ENCODE measurements at places on chromosomes 7 and 10. TPM values are rescaled to one million over a fixed set of nuclear protein-coding genes. Genes with fewer than 3 reads are reported as not detected.

OLAH gene
- not detected for polyA plus RNA-seq

APBB1IP gene
- 45.4 TPM for polyA plus RNA-seq

NRCAM gene
- polyA plus RNA-seq, result not detected

HHEX gene
- polyA plus RNA-seq, result 51.2 TPM

COL1A2 gene
- not detected for polyA plus RNA-seq

DNA sequence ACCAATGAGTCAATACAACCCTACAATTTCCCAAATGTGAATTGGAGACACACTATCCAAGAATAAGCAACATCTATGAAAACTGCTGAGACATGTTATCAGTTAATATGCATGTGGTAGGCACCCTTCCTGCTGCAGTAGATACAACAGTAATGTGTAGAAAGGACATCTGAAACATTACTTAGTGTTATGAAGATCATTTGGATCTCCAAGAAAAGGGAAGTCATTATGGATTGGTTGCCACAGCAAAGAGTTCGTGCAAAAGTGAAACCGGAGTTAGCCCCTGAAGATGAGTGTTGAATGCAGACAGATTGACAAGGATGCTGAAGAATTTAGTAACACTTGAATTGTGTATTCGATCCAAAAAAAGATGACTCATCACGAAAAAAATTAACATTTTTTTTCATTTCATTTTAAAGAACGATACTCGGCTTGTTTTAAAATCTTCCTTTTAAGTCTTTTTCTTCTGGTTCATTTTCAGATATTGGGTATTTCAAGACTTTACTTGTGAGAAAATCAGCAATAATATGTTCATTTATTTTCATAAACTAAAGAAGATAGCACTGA, 322.4 kb upstream of the KLF6 start:
- no peak overlapping the region for H3K27ac ChIP-seq
- H3K36me3 ChIP-seq, result no peaks in the 10 kb centered on the region
- no peaks in the 10 kb centered on the region for H3K4me1 ChIP-seq
- no peaks in the 10 kb centered on the region for H3K27me3 ChIP-seq
- peak; percentile 54 for DNase-seq

GRCh38 chr7:152989889-152990380, 230.4 kb downstream of the ACTR3B start:
- H3K36me3 ChIP-seq, result no peaks in the 10 kb centered on the region
- H3K4me1 ChIP-seq, result no peaks in the 10 kb centered on the region
- H3K27me3 ChIP-seq, result no peaks in the 10 kb centered on the region
- DNase-seq, result no peak
- H3K27ac ChIP-seq, result no peak overlapping the region
- no peak overlapping the region for H3K4me3 ChIP-seq

GRCh38 chr7:50185208-50185607, 92.2 kb upstream of the ZPBP start:
- no peaks in the 10 kb centered on the region for H3K27me3 ChIP-seq
- DNase-seq, result peak; percentile 56
- H3K4me3 ChIP-seq, result no peak overlapping the region
- H3K36me3 ChIP-seq, result no peaks in the 10 kb centered on the region

DNA sequence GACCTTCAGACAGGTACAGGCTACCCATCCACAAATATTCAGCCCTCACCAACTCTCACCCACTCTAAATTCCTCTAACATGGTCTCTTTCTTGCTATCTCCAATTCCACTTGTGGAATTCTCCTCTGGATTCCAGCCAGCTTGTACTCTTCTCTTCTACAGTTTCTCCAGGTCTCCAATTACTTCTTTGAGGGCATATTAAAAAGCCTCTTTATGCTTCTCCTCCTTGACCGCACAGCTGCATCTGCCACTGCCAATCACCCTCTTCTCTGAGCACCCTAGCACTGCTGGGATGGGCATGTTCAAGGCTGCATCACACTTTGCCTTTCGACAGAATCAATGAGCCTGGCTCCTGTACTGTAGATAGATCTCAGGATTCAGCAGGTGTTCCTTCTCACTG, 101.5 kb upstream of the ANKRD1 start:
- H3K36me3 ChIP-seq, result no peaks in the 10 kb centered on the region
- H3K27me3 ChIP-seq, result peaks cover 2% of the 10 kb centered on the region
- H3K4me3 ChIP-seq, result no peak overlapping the region
- no peak for DNase-seq
- no peak overlapping the region for H3K27ac ChIP-seq

GRCh38 chr7:36670585-36671431, 53.5 kb downstream of the AOAH start:
- H3K36me3 ChIP-seq, result peaks cover 98% of the 10 kb centered on the region
- no peak overlapping the region for H3K4me3 ChIP-seq
- DNase-seq, result peak; percentile 39
- no peak overlapping the region for H3K27ac ChIP-seq
- no peaks in the 10 kb centered on the region for H3K4me1 ChIP-seq
- H3K27me3 ChIP-seq, result no peaks in the 10 kb centered on the region

- peak; percentile 82 for DNase-seq
- H3K4me3 ChIP-seq, result peak within 1 kb of the TSS; percentile 83
- no peaks in the 10 kb centered on the region for H3K36me3 ChIP-seq
- peak within 1 kb of the TSS; percentile 36 for H3K27ac ChIP-seq
These were observed at the start of gene SNX8 for GRCh38 chr7:2314209-2314955. Gene SNX8 (minus strand): TSS chr7:2314441. CDS start chr7:2314421, 20 bp downstream.

DNA sequence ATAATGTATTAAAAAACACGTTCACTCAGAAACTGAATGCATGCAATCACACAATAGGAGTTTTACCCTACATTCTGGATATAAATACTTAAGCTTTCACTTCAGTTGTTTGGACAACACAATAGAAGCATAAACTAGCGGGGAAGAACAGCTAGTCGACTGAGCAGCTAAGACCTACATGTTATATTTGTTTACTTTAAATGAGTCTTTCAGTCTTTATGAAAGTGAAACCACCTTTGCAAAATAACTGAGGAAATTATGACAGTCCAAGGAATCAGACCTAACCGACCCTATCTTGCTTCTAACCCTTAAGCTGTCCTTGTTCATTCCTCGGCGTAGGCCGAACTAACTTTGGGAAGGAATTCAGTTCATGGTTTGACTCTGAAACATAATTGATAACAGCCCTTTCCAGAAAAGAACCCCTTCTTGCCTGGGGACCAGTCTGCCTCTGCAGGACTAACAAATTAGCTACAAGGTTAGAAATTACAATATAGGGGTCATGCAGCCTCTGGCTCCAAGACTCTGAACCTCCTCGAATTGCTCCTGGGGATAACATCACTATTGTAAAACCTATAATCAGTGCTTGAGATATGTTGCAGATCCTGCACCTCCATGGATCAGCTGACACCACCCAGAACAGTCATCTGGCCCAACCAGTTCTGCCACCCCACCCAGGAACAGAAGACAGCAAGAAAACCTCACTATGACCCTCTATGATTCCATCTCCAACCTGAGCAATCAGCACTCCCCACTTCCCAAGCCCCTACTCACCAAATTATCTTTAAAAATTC, 185.1 kb upstream of the KLF6 start:
- H3K4me1 ChIP-seq, result no peaks in the 10 kb centered on the region
- no peak overlapping the region for H3K4me3 ChIP-seq
- no peaks in the 10 kb centered on the region for H3K27me3 ChIP-seq

- no peaks in the 10 kb centered on the region for H3K36me3 ChIP-seq
- no peaks in the 10 kb centered on the region for H3K27me3 ChIP-seq
- peaks cover 3% of the 10 kb centered on the region for H3K4me1 ChIP-seq
- H3K4me3 ChIP-seq, result no peak overlapping the region
- no peak overlapping the region for H3K27ac ChIP-seq
These were observed 112.1 kb downstream of the LMBR1 start for GRCh38 chr7:156780724-156781455.

DNA sequence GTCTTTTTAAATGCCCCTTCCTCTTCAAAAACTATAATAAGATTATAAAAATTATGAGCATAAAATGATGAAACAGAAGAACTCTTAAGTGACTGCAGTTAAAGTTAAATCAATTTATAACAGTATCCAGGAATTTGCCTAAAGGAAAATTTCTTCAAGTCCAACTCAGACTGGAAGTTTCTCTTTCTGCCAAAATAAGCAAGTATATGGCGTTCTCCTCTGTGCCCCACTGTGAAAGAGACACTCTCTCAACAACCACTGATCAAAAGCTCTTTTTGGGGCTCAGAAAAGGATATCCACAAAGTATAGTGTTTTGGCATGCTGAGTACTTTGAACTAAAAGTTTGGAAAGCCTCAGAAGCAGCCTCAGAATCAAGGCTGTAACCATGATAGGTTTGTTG, 139.9 kb downstream of the SKIDA1 start:
- no peak overlapping the region for H3K4me3 ChIP-seq
- H3K4me1 ChIP-seq, result no peaks in the 10 kb centered on the region
- no peaks in the 10 kb centered on the region for H3K36me3 ChIP-seq
- no peak overlapping the region for H3K27ac ChIP-seq
- no peaks in the 10 kb centered on the region for H3K27me3 ChIP-seq
- no peak for DNase-seq

- no peak overlapping the region for H3K27ac ChIP-seq
- no peaks in the 10 kb centered on the region for H3K36me3 ChIP-seq
- peaks cover 35% of the 10 kb centered on the region for H3K4me1 ChIP-seq
These were observed 3.8 kb upstream of the GTF2I start for GRCh38 chr7:74653686-74654181.

GRCh38 chr10:26839966-26840627, 20.7 kb downstream of the ABI1 start:
- peak overlapping the region; percentile 39 for H3K27ac ChIP-seq
- H3K36me3 ChIP-seq, result no peaks in the 10 kb centered on the region
- peaks cover 20% of the 10 kb centered on the region for H3K4me1 ChIP-seq
- H3K27me3 ChIP-seq, result no peaks in the 10 kb centered on the region

DNA sequence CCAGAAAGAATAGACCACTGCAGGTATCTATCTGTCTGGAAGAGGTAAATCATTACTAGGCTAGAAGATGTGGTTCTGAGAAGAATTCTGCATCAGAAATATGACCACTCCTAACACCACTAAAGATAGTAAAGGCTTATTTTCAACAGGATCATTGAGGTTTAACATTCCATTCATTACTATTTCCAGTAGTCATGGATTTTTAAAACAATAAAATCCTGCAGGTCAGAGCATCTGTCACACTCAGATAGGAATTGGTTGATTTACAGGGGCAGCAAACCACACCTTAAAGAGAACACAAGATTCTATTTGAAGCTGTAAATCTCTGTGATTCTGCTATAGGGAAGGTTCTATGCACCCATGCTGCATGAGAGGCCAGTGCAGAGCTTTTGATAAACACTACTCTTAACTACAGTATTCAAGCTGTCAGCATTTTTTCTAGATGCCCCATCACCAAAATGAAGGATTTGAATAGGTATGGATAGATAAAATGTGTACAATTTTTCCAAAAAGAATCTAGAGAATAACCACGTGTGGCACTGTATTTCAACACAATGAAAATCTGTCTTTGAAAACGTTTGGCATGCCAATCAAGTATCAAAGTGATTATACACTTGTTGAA, 14.6 kb downstream of the LRRC17 start:
- H3K27me3 ChIP-seq, result no peaks in the 10 kb centered on the region
- H3K4me3 ChIP-seq, result no peak overlapping the region
- H3K27ac ChIP-seq, result no peak overlapping the region
- H3K36me3 ChIP-seq, result no peaks in the 10 kb centered on the region

DNA sequence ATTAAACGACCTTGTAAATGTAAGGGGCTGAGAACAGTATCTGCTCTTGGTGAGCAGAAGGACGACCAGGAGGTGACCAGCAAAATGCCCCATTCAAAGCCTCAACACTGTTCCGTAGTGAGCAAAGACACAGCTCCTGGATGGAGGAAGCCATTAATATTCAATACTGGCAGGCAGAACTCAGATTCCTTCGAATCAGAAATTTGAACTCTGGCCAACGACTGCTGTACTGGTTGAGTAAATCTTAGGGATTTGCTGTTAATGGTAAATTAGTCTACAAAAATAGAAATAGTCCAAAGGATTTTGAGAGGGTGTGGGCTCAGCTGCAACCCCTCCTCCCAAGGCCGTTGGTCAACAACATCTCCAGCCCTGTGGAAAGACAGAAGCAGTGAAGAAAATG, 130.5 kb upstream of the PFKP start:
- no peaks in the 10 kb centered on the region for H3K36me3 ChIP-seq
- H3K27me3 ChIP-seq, result no peaks in the 10 kb centered on the region
- no peak overlapping the region for H3K27ac ChIP-seq
- H3K4me3 ChIP-seq, result no peak overlapping the region
- no peaks in the 10 kb centered on the region for H3K4me1 ChIP-seq

DNA sequence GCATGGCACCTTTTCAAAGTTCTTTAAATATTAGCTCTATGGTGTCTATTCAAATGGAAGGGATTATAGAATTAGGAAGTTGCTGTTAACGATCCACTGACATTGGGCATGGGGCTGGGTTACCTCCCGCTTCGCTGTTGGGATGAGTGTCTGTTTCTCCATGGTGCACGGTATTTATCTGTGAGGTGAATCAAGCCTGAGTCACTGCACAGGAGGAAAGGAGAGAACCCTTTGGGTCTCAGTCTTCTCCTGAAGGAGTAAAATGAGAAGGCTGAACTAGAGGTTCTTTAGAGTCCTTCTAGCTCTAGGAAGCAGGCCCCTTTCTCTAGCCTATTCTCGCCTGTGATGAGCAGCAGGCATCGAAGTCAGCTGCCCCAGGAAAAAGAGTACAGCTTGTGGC, 7.3 kb downstream of the JCAD start:
- no peak for DNase-seq
- no peaks in the 10 kb centered on the region for H3K4me1 ChIP-seq
- peaks cover 48% of the 10 kb centered on the region for H3K27me3 ChIP-seq
- H3K36me3 ChIP-seq, result no peaks in the 10 kb centered on the region
- H3K4me3 ChIP-seq, result no peak overlapping the region

- H3K27ac ChIP-seq, result no peak overlapping the region
- H3K27me3 ChIP-seq, result no peaks in the 10 kb centered on the region
- no peaks in the 10 kb centered on the region for H3K36me3 ChIP-seq
- no peaks in the 10 kb centered on the region for H3K4me1 ChIP-seq
- no peak for DNase-seq
These were observed 41.9 kb downstream of the DGKI start for GRCh38 chr7:137804836-137805235.

Data from CD14-positive monocyte (primary cell).